Activated CD4-positive, alpha-beta memory T cell treated with anti-CD3 and anti-CD28 coated beads for 36 hours (primary cell): ENCODE measurements at places on chromosomes 3 and 15. TPM values are rescaled to one million over a fixed set of nuclear protein-coding genes. Genes with fewer than 3 reads are reported as not detected.

- DNase-seq = no peak
- no peak overlapping the region for H3K27ac ChIP-seq
- H3K27me3 ChIP-seq = peaks cover 40% of the 10 kb centered on the region
- H3K4me1 ChIP-seq = peaks cover 2% of the 10 kb centered on the region
Observed at GRCh38 chr15:77819048-77819850, 186.5 kb upstream of the LINGO1 start.

GRCh38 chr15:65638681-65639089, 16.9 kb downstream of the SLC24A1 start:
- peaks cover 6% of the 10 kb centered on the region for H3K4me1 ChIP-seq
- peak; percentile 33 for DNase-seq
- H3K4me3 ChIP-seq = no peak overlapping the region
- H3K27ac ChIP-seq = no peak overlapping the region
- no peaks in the 10 kb centered on the region for H3K27me3 ChIP-seq

DNA sequence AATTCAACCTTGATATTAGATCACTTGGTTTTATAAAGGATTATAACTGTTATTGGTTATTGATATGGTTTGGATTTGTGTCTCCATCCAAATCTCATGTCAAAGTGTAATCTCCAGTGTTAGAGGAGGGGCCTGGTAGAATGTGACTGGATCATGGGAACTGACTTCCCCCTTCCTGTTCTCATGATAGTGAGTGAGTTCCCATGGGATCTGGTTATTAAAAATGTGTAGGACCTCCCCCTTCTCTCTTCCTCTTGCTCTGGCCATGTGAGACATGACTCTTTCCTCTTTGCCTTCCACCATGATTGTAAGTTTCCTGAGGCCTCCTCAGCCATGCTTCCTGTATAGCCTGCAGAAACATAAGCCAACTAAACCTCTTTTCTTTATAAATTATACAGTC, 136.0 kb upstream of the UBE2E2 start:
- no peaks in the 10 kb centered on the region for H3K27me3 ChIP-seq
- H3K36me3 ChIP-seq = no peaks in the 10 kb centered on the region
- H3K27ac ChIP-seq = no peak overlapping the region
- DNase-seq = no peak
- no peak overlapping the region for H3K4me3 ChIP-seq

- H3K27ac ChIP-seq = no peak overlapping the region
- H3K36me3 ChIP-seq = peaks cover 16% of the 10 kb centered on the region
- DNase-seq = no peak
- H3K4me1 ChIP-seq = peaks cover 8% of the 10 kb centered on the region
- peaks cover 4% of the 10 kb centered on the region for H3K27me3 ChIP-seq
Observed at GRCh38 chr3:46337911-46338310, 16.0 kb upstream of the CCR2 start.

DNA sequence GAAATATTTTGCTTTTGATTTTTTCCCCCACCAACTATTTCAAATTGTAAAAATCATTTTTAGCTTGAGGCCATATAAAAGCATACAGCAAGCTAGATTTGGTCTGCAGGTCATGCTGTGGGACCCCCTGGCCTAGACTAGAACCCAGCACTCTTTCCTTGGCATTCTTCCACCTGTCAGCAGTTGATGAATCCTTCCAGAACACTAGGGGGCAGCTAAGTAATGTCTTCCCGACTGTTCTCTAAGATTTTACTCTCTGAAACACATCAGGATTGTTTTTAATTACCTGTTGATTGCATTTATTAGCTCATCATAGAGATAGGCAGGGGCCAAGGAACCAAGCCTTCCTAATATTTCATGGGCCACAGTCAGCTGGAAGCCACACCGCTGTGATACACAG, 174.5 kb downstream of the CACNA1D start:
- H3K27me3 ChIP-seq = peaks cover 15% of the 10 kb centered on the region
- no peaks in the 10 kb centered on the region for H3K4me1 ChIP-seq
- H3K27ac ChIP-seq = no peak overlapping the region
- no peaks in the 10 kb centered on the region for H3K36me3 ChIP-seq
- DNase-seq = no peak

GRCh38 chr15:90078965-90079364, 23.3 kb downstream of the IDH2 start:
- no peak overlapping the region for H3K4me3 ChIP-seq
- no peak overlapping the region for H3K27ac ChIP-seq
- peaks cover 18% of the 10 kb centered on the region for H3K4me1 ChIP-seq
- no peak for DNase-seq
- peaks cover 18% of the 10 kb centered on the region for H3K36me3 ChIP-seq

DNA sequence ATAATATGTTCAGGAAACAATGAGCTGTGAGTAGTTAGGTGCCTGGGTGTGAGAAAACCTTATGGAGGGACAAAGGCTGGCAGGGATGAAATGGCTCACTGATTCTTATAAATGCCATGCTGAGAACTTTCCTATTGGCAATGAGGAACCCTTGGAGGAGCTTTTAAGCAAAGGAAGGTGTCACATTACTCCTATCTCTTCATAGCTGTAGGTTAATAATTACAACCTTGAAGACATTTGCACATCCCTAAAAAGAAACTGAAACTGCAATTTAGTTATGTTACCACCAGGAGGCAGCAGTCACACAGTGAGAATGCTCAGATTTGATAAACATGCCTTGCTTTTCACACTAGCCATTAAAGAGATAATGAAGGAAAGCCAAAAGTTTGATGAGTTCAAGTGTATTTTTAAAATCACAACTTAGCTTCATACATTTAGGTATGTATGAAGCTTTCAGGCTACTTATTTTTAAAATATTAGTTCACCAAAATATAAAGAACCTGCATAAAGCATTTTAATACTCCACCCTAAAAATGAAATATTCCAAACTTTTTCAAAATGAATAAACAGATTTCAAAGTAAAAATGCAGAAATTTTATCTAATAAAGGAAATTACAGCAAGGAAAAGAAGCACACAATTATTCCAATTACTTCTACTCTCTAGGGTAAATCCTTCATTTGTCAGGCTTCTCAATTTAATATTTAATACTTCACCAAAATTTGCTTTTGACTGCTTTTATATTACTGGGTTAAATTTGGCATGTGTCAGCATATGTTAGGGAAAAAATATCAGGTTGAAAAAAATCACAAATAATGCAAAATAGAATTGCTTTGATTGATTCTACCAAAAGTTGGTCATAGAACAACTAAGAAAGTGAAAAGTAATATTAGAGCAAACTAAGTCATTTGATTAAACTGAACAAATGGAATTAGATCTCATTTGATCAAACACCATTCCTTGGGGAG, 136.9 kb upstream of the SLC2A2 start:
- peaks cover 24% of the 10 kb centered on the region for H3K4me1 ChIP-seq
- H3K36me3 ChIP-seq = peaks cover 57% of the 10 kb centered on the region
- H3K27ac ChIP-seq = no peak overlapping the region
- no peak for DNase-seq
- H3K27me3 ChIP-seq = no peaks in the 10 kb centered on the region
- H3K4me3 ChIP-seq = no peak overlapping the region

GRCh38 chr3:127431066-127431465, 143.2 kb upstream of the PRR20G start:
- no peaks in the 10 kb centered on the region for H3K36me3 ChIP-seq
- H3K27ac ChIP-seq = no peak overlapping the region
- H3K4me1 ChIP-seq = no peaks in the 10 kb centered on the region
- H3K4me3 ChIP-seq = no peak overlapping the region
- peaks cover 25% of the 10 kb centered on the region for H3K27me3 ChIP-seq

DNA sequence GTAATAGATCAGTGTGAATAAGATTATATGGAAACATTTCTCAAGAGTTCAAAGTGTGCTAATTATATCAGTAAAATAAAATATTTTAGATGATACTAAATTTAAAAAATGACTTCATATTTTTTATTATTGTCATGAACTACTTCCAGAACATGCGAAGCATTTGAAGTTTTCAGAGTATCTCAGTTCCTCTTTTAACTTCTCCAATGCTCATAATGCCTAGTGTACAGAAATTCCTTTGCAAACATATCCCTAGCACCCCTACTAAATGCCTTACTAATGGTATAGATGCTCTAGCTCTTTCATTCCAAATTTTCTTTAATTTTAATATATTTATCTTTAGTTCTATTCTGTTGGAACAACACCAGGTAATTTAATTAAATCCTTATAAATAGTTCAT, 580.4 kb downstream of the CADM2 start:
- no peaks in the 10 kb centered on the region for H3K27me3 ChIP-seq
- no peak for DNase-seq
- H3K27ac ChIP-seq = no peak overlapping the region
- H3K36me3 ChIP-seq = no peaks in the 10 kb centered on the region
- H3K4me3 ChIP-seq = no peak overlapping the region

- no peak overlapping the region for H3K27ac ChIP-seq
- H3K4me3 ChIP-seq = no peak overlapping the region
- no peak for DNase-seq
- H3K4me1 ChIP-seq = no peaks in the 10 kb centered on the region
- H3K36me3 ChIP-seq = no peaks in the 10 kb centered on the region
Observed at GRCh38 chr3:127740136-127740915, 67.6 kb downstream of the ABTB1 start.

DNA sequence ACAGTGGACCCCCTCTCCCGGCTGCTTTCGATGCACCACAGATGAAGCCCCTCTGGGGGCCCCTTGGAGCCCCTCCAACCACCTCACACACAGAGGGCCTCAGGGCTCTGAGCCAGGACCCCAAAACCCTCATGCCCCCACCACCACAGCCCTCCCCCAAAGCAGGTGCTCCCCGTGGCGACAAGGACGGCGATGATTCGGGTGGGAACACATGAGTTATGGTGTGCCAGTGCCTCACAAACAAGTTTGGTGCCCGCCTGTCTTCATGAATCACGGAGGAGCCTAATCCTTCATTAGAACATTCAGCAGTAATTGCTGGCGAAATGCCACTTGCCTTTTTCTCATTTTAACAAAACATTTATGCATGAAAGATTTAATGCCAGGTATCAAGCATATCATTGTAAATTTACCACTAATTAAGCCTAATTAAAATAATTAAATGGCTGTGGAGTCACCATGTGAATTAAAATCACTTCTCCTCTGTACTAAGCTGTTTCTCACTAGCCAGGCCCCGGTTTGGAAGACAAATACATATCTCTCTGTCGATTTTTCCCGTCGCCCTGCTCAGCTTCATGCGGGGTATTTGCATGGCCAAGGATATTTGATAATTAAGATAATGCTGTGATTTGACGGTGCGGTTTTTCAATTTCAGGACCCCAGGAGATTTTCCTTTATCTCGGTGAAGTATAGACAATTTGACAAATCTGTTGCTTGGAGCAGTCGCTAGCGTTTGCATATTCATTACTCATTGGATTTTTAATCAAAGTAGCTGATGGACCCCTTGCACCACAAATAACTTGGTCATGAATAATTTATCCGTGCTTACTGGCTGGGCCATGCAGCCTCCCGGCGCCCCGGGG, 157.0 kb downstream of the TLE3 start:
- H3K27ac ChIP-seq = no peak overlapping the region
- no peak overlapping the region for H3K4me3 ChIP-seq

GRCh38 chr3:71584394-71585011, 975 bp upstream of the FOXP1 start:
- peaks cover 54% of the 10 kb centered on the region for H3K4me1 ChIP-seq
- H3K36me3 ChIP-seq = peaks cover 10% of the 10 kb centered on the region
- H3K27ac ChIP-seq = peak overlapping the region; percentile 91
- peaks cover 1% of the 10 kb centered on the region for H3K27me3 ChIP-seq
- H3K4me3 ChIP-seq = peak overlapping the region; percentile 87

GRCh38 chr3:126543457-126544061, 15.2 kb downstream of the C3orf22 start:
- no peaks in the 10 kb centered on the region for H3K4me1 ChIP-seq

GRCh38 chr3:149055575-149055974, 30.8 kb downstream of the HLTF start:
- H3K27me3 ChIP-seq = no peaks in the 10 kb centered on the region
- no peak overlapping the region for H3K27ac ChIP-seq
- no peaks in the 10 kb centered on the region for H3K4me1 ChIP-seq
- peaks cover 43% of the 10 kb centered on the region for H3K36me3 ChIP-seq
- DNase-seq = no peak

Gene TM6SF1
- 1.9 TPM for total RNA-seq

Gene THOC7
- 88.9 TPM for total RNA-seq

Gene FBXO40
- not detected for total RNA-seq

Gene HHATL
- not detected for total RNA-seq

Gene C3orf85
- not detected for total RNA-seq

Gene MESD
- total RNA-seq = 20.0 TPM
